ENCODE measurements at places on chromosomes 7 and 10.

GRCh38 chr10:30813872-30814481 lies 184.4 kb upstream of the LYZL2 start:
- no peak for DNase-seq

GRCh38 chr10:4561296-4561695 lies 264.7 kb upstream of the AKR1E2 start:
- DNase-seq = no peak

DNA sequence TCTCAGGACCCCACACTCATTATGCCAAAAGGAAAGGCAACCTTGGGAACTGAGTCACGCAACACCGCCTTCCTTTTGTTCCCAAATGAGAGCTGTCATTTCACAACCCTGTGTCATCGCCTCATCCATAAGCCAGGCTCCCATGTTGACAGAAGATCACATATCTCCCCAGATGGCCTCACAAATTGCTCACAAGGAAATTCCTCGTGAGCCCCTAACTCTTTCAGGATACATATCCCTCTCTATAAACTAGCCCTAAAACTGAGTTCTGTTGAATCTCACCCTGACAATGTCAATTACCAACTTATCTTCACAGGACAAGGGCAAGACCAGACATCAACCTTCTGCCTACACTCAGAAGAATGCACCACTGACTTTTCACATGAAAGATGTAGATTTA lies 22.6 kb downstream of the CCDC3 start:
- DNase-seq = no peak

GRCh38 chr10:83801983-83802382 lies 337.3 kb upstream of the GHITM start:
- no peak for DNase-seq

GRCh38 chr10:100803908-100804307 lies 58.5 kb downstream of the PAX2 start:
- no peak for DNase-seq

- no peak for DNase-seq
Measured at GRCh38 chr7:151895631-151896031, 18.7 kb upstream of the PRKAG2 start.

DNA sequence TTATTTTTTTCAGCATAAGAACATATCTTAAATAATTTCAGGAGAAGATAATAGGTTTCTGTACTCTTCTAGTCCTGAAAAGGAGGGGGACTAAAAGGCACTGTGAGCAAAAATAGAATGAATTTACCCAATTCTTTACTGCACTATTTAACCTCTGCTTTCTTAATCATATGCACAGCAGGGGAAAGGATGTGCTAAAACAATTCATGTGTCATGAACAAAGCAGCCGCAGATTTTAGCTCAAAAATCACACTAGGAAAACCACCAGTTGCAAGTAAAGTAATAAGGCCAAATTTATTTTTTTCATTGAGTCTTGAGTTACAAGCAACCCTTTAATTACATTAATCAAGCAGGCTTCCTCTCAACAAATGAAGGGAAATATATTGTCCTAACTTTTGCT lies 80.1 kb downstream of the CABCOCO1 start:
- no peak for DNase-seq

DNA sequence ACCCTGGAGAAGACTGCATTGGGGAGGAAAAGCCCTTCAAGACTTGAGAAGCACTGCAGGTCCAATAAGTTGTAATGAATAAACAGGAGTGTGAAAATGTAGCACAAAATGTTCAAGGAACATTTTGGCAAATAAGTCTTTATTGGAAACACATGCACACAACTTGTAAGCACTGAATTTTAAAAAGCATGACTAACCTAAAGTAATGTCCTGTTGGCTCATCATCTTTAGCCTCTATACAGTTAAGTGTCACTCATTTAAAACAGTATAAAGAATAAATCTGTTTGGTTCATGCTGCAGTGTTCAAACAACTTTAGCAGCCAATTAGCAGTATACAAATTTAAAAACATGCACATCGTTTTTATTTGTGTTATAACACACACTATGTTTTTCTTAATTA lies 108.6 kb downstream of the CDK6 start:
- DNase-seq = no peak

DNA sequence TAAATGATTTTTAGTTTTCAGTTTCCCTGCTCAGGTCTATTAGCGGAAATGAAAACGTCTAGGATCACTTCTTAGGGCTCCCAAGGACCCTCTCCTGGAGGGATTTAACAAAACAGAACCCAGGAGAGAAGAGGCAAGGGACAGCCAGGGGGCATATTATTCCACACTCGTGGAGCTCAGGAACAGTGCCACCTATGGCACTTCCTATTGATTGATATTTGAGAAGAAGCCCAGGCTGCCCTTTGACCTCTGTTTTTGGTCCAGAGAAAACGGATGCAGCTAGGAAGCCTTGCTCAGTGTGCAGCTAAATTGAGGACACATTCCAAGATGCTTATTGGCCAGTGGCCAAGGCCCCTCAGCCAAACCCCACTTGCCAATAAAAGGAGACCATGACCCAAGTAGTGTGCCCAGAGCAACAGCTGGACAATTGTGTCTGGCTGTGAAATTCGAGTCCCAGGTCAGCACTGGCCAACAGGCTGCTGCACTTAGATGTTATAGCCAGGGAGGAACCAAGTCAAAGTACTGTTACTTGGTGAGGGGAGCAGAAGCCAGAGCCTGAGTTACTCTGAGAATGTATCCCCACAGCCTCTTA lies 24.0 kb upstream of the GPNMB start:
- DNase-seq = no peak

GRCh38 chr10:72663971-72664370 lies 28.0 kb upstream of the MCU start:
- no peak for DNase-seq

DNA sequence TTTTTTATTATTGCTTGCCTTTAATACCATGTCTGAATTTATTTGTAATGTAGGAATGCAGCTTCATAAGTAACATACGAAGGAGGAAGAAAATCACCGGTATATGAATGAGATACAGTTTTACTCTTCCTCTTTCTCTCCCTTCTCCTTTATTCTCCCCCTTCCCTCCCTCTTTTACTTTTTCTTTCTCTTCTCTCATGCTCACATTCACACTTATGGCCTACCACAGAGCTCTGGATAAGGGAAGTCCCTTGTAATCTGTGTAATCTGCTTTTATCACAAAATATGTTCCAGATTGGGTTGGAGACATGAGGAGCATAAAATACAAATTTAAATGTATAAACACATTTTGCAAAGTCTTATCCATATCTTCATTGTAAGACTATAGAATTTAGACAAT lies 59.4 kb downstream of the MDFIC start:
- DNase-seq = no peak

DNA sequence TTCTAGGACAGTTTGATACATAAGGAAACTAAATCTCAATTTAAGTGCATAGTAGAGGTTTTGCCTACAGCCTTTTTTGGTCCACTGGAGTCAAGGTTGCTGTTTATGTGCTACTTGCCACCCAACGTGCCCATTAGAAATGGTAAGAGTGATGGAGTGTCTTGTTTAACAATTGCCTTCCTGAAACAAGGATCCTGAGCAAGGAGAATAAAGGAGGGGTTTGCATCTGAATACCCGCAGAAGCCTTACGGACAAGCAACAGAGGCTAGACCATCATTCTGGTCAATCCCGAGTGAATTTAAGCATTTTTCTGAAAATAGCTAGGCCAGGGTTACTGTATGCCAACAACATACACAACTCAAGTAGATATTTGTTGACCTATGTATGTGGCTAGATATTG lies 63.6 kb downstream of the MARCHF5 start:
- no peak for DNase-seq

DNA sequence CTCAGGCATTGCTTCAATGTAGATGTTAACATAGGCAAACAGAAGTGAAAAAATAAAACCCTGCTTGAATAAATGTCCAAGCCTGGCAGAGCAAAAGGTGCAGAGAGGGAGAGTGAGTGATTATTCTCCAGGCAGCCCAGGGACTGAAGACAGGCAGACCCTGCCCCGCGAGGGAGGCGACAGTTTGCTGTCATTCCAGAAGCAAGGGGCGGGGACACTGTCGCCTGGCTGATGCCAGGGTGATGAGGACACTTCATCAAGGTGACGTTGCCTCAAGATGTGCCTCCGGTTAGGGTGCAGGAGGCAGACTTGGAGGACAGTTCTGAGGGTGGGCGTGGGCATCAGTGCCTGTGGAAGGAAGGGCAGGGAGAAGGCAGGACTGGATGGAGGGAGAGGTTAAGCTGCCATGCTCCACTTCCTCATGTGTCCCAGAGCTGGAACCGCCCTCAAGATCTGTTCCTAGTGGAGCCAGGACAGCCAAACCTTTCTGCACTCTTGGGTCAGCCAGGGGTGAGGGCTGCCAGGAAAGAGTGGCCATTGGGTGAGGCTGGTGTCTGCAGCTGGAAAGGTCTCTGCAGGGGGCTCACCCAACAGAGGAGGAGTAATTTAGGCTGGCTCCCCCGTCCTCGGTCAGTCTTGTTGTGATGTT lies 560.5 kb upstream of the MKI67 start:
- DNase-seq = no peak

GRCh38 chr10:36492590-36493515 lies 632.5 kb upstream of the ANKRD30A start:
- DNase-seq = no peak

GRCh38 chr10:89651916-89652573 lies 7.0 kb upstream of the PANK1 start:
- DNase-seq = no peak

DNA sequence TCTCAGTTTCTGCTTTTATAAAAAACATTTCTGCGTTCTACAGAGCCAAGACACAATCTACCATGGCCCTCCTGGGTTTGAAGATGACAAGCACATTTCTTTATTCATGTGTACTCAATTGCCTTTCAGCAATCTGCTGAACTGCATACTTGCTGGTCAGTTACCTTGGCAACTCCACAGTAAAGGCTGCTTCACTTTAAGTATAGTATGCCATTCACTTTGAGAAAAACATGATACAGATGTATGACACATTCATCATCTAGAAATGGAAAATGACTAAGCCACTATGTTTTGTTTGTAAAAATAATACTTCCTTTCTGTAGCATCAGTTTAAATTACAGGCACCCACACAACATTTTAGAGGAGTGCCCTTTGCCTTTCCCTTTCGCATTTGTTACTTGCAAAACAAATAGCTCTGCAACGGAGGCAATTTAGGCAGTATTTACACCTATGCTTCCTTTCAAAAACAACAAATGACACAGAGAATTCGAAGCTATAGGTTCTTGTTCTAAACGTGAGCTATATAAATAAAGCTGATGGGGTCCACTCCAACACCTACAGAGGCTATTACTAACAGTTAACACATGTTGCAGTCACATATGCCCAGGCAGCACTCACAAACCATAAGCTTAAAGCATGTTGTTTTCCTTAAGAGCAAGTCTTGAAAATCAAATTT lies 23.5 kb downstream of the SGCE start:
- DNase-seq = no peak

DNA sequence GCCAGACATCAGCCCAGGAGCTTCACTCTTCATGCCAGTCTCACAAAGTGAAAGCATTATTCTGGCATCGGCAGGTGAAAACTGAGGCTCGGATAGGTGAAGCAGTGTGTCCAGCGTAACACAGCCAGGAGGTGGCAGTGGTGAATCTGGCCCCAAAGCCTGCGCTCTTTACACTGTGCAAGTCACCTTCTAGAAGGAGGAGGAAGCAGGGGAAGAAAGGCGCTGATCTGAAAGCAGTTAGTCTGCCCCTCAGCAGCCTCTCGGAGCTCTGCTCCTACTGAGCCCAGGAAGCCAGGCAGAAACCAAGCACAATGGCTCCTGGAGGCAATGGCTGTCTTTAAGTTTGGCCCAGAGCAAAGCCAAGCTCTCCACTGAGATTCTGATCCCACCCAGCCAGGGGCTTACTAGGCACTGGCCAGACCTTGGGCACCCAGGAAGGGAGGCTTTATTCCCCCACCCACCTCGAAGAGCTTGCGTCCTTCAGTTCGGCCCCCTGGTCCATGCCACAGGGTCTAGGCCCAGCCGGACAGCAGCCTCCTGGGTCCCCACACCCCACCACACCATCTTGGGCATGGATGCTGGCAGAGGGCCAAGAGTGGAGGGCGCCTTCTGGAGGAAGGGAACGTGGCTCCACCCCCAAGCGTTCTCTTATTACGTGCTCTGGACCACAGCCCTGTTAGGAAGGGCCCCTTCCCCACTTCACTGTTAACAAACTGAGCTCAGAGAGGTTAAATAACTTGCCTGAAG lies 104.5 kb downstream of the GRID1 start:
- no peak for DNase-seq

- DNase-seq = no peak
Measured at GRCh38 chr10:132477398-132478340, 59.9 kb upstream of the INPP5A start.

DNA sequence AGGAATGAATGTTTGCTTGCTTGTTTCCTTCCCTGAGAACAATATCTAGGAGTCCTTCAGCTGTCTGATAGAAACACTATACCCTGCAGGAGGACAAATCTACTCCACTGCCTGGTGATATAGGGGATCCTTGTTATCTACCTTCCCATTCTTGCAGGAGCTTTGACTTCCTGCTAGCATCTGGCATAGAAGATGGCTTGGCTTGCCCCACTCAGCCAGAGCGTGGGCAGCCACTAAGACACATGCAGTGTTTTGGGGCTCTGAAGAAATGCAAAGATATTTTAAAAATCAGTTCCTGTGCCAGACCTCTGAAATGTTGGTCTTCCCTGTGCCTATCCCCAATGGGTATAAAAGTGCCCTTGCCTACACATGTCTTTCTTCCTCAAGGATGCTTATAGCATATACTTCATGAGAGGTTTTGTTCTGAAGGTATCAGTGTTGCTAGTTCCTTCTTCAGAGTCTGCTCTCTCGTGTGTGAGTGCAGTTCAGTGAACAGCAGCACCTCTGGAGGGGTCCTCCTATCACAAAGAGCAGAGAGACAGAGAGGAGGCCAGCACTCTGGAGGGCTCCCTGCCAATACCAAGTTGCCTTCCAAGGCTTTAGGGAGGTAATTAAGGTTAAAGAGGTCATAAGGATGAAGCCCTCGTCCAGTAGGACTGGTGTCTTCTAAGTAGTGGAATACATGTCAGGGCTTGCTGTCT lies 149.1 kb upstream of the CALCR start:
- DNase-seq = no peak

GRCh38 chr7:37592366-37592765 lies 91.2 kb upstream of the GPR141 start:
- no peak for DNase-seq

- no peak for DNase-seq
Measured at GRCh38 chr7:92276460-92276864, 30.7 kb downstream of the ANKIB1 start.

DNA sequence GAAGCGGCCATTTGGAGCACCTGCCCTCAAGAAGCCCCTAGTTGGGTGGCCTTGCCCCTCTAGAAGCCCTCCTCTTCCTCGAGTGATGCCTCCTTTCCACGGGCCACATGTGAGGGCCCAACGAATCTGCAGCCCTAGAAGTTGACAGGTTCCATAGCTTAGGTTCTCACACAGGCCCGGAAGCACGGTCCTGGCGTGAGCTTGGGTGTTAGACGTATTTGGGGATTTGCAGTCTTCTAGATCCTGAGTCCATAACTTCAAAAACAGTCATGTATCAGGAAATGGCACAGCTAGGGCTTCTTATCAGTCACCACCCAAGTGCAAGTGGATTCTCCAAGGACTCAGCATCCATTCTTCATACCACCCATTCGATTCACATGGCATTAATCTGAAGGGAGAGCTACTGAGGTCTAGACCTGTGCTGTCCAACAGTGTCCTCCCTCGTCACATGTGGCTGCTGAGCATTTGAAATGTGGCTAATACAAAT lies 477 bp upstream of the FBXW4 start:
- DNase-seq = no peak

- DNase-seq = no peak
Measured at GRCh38 chr7:41051535-41051934, 651.4 kb downstream of the INHBA start.
